ENCODE measurements at places on chromosomes 7 and 10.
A peak's percentile ranks its signal among the peaks of the same experiment; 100 is the strongest.

DNA sequence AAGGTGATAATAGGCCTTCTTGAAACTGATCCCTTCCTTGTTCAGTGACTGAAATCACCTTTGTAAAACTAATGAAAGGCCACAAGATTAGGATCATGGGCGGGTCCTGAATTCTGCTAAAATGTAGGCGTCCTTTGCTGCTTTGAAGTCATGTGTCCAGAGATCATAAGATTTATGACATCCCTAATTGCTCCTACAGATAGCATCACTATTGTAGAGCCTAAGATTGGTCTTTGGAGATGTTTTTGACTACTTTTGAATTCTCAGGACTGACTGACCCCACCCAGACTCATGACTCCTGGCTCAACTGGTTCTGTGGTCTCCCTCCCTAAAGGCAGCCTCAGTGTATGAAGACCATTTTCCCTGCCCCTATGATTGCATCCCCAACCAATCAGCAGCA, 322.6 kb upstream of the SEMA3D start:
- peak; percentile 37 for DNase-seq
- no peaks in the 10 kb centered on the region for H3K27me3 ChIP-seq
- H3K27ac ChIP-seq: peak overlapping the region; percentile 79
- H3K36me3 ChIP-seq: no peaks in the 10 kb centered on the region
- H3K4me3 ChIP-seq: peak overlapping the region; percentile 32
- H3K4me1 ChIP-seq: peaks cover 28% of the 10 kb centered on the region

DNA sequence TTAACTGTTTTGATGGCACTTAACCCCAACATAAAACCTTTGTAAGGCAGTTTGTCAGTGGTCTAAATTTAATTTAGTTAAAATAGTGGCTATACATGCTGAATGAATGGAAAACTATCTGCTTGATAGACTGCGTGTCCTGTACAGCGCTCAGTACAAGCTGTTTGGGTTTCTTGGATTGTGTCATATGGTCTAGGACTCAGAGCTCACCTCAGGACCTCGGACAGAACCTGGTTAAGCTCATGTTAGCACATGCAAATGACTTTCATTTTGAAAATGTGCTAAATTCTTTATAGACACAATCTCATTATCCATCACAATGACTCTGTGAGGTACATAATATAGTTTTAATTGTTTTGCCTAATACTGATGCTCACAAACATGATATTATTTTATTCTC, 55.7 kb upstream of the RELN start:
- DNase-seq: peak; percentile 8
- H3K4me3 ChIP-seq: no peak overlapping the region
- H3K27me3 ChIP-seq: peaks cover 13% of the 10 kb centered on the region
- no peaks in the 10 kb centered on the region for H3K4me1 ChIP-seq

DNA sequence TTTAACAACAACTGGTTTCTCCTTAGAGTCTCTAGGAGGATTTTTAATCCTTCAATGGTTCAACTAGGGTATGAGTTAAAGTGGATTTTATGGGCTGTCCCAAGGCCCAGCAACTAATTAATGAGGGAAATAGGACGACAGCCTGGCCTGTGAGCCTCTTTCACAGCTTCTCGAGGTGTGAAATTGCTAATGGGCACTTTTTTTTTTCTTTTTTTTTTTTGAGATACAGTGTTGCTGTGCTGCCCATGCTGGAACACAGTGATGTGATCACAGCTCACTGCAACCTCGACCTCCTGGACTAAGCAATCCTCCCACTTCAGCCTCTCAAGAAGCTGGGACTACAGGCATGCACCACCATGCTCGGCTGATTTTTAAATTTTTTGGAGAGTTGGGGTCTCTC, 87.0 kb downstream of the MARCHF5 start:
- H3K4me1 ChIP-seq: no peaks in the 10 kb centered on the region
- H3K4me3 ChIP-seq: no peak overlapping the region
- no peak overlapping the region for H3K27ac ChIP-seq
- DNase-seq: no peak

DNA sequence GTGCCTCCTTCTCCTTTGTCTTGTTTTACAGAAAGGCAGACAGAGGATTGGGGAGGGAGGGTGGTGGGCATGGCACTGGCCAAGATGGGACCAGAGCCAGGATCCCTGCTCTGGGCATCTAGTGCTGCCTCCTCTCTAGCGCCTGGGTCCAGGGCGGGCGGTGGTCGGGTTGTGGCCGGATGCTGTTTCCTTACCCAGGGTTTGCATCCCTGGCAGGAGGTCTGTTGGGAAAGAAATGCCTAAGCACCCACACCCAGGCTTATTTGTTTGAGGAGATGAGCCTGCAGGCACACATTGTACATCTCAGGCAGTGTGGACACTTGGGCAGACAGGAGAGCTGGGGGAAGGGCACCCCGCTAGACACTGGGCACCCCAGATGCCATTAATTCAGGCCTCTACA, 102.3 kb upstream of the PCBD1 start:
- H3K27me3 ChIP-seq: peaks cover 27% of the 10 kb centered on the region
- H3K27ac ChIP-seq: no peak overlapping the region
- H3K4me3 ChIP-seq: no peak overlapping the region
- no peak for DNase-seq
- H3K4me1 ChIP-seq: no peaks in the 10 kb centered on the region
- no peaks in the 10 kb centered on the region for H3K36me3 ChIP-seq

GRCh38 chr10:22305721-22306120, 10.5 kb upstream of the COMMD3 start:
- peaks cover 8% of the 10 kb centered on the region for H3K4me1 ChIP-seq
- no peak overlapping the region for H3K27ac ChIP-seq
- no peaks in the 10 kb centered on the region for H3K36me3 ChIP-seq
- H3K27me3 ChIP-seq: no peaks in the 10 kb centered on the region
- DNase-seq: no peak

DNA sequence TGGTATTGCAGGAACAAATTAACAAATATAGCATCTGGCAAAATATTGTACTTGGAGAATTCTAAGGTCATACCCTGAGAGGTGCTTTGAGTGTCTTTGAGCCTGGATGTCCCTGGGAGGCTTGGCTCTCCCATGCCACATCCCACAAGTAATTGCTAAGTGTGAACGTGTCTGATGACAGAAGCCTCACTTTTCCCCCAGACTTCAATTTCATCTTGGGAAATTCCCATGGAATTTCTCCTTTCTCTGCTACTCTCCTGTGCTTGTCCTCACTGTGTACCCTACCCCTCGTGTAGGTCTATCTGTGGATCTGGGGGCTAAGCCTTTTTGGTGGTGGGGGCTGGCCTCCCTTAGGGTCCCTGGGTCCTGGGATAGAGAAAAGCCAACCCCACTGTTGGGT, 293.3 kb downstream of the TCF7L2 start:
- H3K36me3 ChIP-seq: no peaks in the 10 kb centered on the region
- H3K27ac ChIP-seq: no peak overlapping the region
- no peak overlapping the region for H3K4me3 ChIP-seq
- peaks cover 19% of the 10 kb centered on the region for H3K27me3 ChIP-seq
- no peak for DNase-seq

GRCh38 chr10:3781468-3782145, 3.4 kb downstream of the KLF6 start:
- peaks cover 67% of the 10 kb centered on the region for H3K36me3 ChIP-seq
- DNase-seq: peak; percentile 85
- peak overlapping the region; percentile 98 for H3K4me3 ChIP-seq
- H3K27me3 ChIP-seq: no peaks in the 10 kb centered on the region
- H3K27ac ChIP-seq: peak overlapping the region; percentile 100

DNA sequence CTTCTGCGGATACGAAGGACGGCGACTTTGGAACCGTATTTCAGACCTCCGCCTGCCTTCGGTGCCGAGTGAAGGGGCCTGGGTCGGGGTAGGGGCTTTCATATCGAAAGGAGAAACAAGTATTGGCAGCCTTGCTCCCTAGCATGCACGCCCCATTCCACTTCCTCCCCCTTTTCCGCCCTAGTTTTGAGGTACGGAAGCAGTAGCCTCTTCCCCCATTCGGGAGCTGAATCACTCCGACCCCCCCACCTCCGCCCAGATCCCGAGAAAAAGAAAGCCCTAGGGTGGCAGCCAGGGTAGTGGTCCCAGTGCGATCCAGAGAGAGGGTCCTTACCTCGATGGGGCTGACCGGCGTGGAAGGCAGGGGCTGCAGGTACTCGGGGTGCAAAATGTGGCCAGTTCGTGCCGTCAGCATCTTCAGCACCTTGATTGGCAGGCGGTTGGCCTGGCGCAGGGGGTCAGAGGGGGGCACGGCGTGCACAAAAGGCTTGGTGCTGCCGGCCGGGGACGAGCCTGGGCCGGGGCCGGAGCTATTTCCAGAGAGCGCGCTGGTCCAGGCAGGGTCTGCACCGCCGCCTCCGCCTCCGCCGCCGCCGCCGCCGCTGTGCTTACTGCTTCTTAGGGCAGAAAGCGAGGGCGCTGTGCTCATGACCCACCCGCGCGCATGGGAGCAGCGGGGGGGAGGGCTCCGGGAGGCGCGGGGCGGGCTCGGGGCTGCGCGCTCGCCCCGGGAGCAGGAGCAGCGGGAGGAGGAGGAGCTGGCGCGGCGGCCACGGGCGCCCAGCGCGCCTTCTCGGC, 594 bp downstream of the ZNF503 start:
- no peaks in the 10 kb centered on the region for H3K36me3 ChIP-seq
- H3K4me3 ChIP-seq: peak overlapping the region; percentile 93
- DNase-seq: peak; percentile 90
- peak overlapping the region; percentile 92 for H3K27ac ChIP-seq
- H3K27me3 ChIP-seq: no peaks in the 10 kb centered on the region

- no peaks in the 10 kb centered on the region for H3K4me1 ChIP-seq
- no peak overlapping the region for H3K27ac ChIP-seq
- no peak overlapping the region for H3K4me3 ChIP-seq
- H3K36me3 ChIP-seq: no peaks in the 10 kb centered on the region
Observed at GRCh38 chr10:45404087-45404769, 30.2 kb downstream of the ALOX5 start.

DNA sequence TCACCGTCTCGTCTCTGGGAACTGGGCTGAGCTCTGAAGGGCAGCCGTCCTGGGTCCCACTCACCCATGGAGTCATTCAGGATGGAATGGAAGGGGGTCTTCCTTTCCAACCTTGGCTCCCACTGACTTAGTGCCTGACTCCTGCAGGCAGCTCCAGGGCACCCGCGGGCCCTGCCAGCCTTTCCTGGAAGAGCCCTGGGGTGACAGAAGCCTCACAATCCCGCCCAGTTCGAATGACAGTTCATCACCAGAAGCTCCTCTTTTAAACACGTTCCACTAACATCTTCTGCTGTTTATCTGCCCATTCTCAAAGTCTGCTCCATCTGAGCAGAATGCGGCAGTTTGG, 110.6 kb downstream of the TNS3 start:
- peaks cover 14% of the 10 kb centered on the region for H3K4me1 ChIP-seq
- no peak overlapping the region for H3K27ac ChIP-seq
- H3K27me3 ChIP-seq: no peaks in the 10 kb centered on the region
- no peak overlapping the region for H3K4me3 ChIP-seq
- H3K36me3 ChIP-seq: no peaks in the 10 kb centered on the region

DNA sequence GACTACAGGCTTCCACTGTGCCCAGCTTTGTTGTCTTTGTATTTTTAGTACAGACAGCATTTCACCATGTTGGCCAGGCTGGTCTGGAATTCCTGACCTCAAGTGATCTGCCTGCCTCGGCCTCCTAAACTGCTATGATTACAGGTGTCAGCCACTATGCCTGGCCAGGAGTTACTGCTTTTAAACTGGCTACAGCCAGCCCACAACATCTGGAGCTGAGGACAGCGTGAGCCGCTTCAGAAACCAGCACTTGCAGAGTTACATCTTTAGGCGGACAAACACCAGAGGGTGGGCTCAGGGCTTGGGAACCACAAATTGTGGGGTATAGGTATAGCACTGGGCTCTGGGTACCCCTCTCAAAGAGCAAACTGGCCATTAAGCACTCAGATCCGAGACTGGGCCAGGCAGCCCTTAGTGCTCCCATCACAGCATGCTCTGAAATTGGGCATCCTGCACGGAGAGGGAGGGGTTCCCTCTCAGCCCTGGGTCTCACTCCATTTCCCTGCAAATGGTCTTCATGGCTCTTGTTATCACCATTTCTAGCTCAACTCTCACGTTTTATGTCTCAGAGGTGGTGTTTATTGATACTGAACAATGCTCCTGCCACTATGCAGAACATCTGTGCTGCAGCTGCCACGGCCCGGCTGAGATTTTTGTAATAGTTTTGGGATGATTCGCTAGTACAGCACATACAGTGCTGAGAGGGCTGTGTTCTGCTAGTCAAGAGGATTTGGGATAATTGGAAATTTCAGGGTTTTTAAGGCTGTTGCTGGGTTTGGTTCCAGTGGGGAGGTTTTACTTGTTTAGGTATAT, 146.4 kb upstream of the LYZL2 start:
- H3K27ac ChIP-seq: no peak overlapping the region
- no peaks in the 10 kb centered on the region for H3K36me3 ChIP-seq
- no peak overlapping the region for H3K4me3 ChIP-seq
- H3K4me1 ChIP-seq: peaks cover 12% of the 10 kb centered on the region
- H3K27me3 ChIP-seq: no peaks in the 10 kb centered on the region
- peak; percentile 89 for DNase-seq

- DNase-seq: no peak
- H3K27ac ChIP-seq: no peak overlapping the region
- no peaks in the 10 kb centered on the region for H3K36me3 ChIP-seq
- H3K4me1 ChIP-seq: no peaks in the 10 kb centered on the region
Observed at GRCh38 chr7:158289761-158290523, 297.7 kb downstream of the PTPRN2 start.

GRCh38 chr7:116521046-116521664, 3.7 kb upstream of the CAV1 start:
- no peaks in the 10 kb centered on the region for H3K36me3 ChIP-seq
- peaks cover 26% of the 10 kb centered on the region for H3K4me1 ChIP-seq
- peak; percentile 37 for DNase-seq
- no peaks in the 10 kb centered on the region for H3K27me3 ChIP-seq
- no peak overlapping the region for H3K27ac ChIP-seq

- H3K27me3 ChIP-seq: peaks cover 6% of the 10 kb centered on the region
- H3K4me3 ChIP-seq: no peak overlapping the region
- no peak overlapping the region for H3K27ac ChIP-seq
- no peaks in the 10 kb centered on the region for H3K4me1 ChIP-seq
- no peaks in the 10 kb centered on the region for H3K36me3 ChIP-seq
Observed at GRCh38 chr10:21069929-21070700, 173.0 kb upstream of the NEBL start.

GRCh38 chr7:815284-816216, 16.7 kb upstream of the SUN1 start:
- DNase-seq: peak; percentile 40
- H3K27ac ChIP-seq: no peak overlapping the region
- peaks cover 33% of the 10 kb centered on the region for H3K4me1 ChIP-seq
- H3K4me3 ChIP-seq: peak overlapping the region; percentile 56

GRCh38 chr10:118034791-118035261, 11.9 kb downstream of the RAB11FIP2 start:
- H3K4me1 ChIP-seq: peaks cover 8% of the 10 kb centered on the region
- DNase-seq: peak; percentile 29
- 0 out of 2 replicates have a peak, but pooled peaks cover 8% of the 10 kb centered on the region for H3K36me3 ChIP-seq
- H3K4me3 ChIP-seq: no peak overlapping the region
- no peaks in the 10 kb centered on the region for H3K27me3 ChIP-seq
- H3K27ac ChIP-seq: no peak overlapping the region
